ENCODE measurements at places on chromosomes 2 and 18. TPM values are rescaled to one million over a fixed set of nuclear protein-coding genes. Genes with fewer than 3 reads are reported as not detected.
A peak's percentile ranks its signal among the peaks of the same experiment; 100 is the strongest.

TGFA gene
- total RNA-seq = 12.6 TPM

PPP1R1C gene
- total RNA-seq = 3.9 TPM

THOC1 gene
- 49.6 TPM for total RNA-seq

PSMA8 gene
- total RNA-seq = not detected

KHK gene
- total RNA-seq = 12.2 TPM

DNA sequence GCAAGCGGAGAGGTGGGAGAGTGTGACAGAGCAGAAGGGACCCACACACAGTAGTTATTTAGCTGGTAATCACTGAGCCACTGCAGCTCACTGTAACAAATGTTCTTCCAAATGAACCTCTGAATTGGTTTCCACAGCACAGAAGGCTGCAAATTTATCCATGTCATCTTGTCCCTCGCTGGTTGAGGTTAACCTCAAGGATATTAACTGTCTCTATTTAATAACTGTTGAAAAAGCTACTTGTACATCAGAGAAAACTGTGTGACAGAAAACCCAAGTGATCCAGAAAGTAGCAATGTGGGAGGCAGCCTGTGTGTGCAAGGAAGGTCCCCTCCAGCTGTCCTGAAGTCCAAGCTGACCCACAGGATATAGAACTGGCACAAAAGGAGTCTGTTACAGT lies 153.6 kb downstream of the DSEL start:
- no peak overlapping the region for H3K27ac ChIP-seq
- no peak for DNase-seq
- H3K4me3 ChIP-seq = no peak overlapping the region
- no peaks in the 10 kb centered on the region for H3K36me3 ChIP-seq
- no peaks in the 10 kb centered on the region for H3K4me1 ChIP-seq
- H3K27me3 ChIP-seq = no peaks in the 10 kb centered on the region

DNA sequence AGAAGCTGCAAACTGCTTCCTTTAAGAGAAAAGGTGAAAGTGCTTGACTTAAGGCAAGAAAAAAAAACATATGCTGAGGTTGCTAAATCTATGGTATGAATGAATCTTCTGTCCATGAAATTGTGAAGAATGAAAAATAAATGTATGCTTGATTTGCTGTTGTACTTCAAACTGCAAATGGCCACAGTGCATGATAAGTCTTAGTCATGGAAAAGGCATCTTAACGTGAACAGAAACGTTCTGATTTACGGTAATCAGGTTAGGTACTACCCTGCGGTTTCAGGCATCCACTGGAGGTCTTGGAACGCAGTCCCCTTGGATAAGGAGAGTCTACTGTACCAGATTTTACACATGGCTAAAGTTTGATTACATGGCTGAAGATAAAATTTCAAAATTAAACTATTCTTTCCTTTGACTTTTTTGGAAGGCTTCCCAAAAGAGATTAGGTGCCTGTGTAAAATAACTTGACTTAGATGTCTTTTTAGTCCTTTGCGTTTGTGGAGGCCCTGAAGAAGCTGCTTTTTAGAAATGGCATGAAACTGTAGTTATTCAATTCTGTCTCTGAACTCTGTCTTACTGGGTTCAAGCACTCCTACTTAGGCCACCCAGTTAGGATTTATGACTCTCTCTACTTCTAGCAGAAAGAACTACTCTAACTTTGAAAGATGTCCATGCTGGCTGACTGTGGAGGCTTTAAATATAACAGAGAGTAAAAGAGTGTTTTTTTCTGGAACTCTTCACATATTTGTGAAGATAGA lies 35.9 kb upstream of the SCN9A start:
- no peaks in the 10 kb centered on the region for H3K4me1 ChIP-seq
- H3K36me3 ChIP-seq = no peaks in the 10 kb centered on the region
- H3K27me3 ChIP-seq = no peaks in the 10 kb centered on the region
- H3K27ac ChIP-seq = peak overlapping the region; percentile 56
- no peak for DNase-seq

GRCh38 chr2:26983746-26984145 lies 13.3 kb downstream of the MAPRE3 start:
- H3K36me3 ChIP-seq = peaks cover 3% of the 10 kb centered on the region
- H3K4me3 ChIP-seq = no peak overlapping the region
- DNase-seq = no peak

- H3K4me3 ChIP-seq = no peak overlapping the region
- peaks cover 7% of the 10 kb centered on the region for H3K4me1 ChIP-seq
- no peaks in the 10 kb centered on the region for H3K36me3 ChIP-seq
- H3K27me3 ChIP-seq = no peaks in the 10 kb centered on the region
- no peak for DNase-seq
- no peak overlapping the region for H3K27ac ChIP-seq
Observed at GRCh38 chr2:129882476-129882875, 97.0 kb upstream of the RAB6C start.

- H3K36me3 ChIP-seq = no peaks in the 10 kb centered on the region
- no peaks in the 10 kb centered on the region for H3K27me3 ChIP-seq
- H3K4me1 ChIP-seq = no peaks in the 10 kb centered on the region
Observed at GRCh38 chr18:36543991-36544725, 246.6 kb downstream of the FHOD3 start.

DNA sequence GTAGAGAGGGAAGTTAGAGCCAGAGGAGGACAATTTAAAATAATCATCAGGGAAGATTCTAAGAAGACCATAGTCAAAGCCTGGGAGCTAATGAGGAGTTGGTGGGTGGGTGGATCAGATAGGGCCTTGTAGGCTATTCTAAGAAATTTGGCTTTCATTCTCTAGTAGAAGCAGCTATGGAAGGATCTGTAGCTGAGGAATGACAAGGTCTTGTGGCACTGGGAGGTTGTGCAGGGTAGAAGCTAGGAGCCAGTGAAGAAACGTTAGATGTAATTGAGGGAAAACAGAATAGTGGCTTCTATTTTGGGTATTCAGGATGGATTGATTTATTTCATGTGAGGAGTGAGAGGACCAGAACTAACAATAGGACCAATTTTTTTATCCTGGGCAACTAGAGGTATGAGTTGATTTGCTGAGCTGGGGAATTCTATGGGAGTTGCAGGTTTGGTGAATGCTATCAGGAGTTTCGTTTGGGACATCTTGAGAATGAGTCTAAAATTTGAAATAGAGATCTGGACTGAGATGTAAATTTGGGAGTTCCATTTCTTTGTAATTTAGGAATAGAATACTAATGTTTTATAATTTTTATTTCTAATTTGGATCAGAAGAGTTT lies 371.9 kb downstream of the PARD3B start:
- no peaks in the 10 kb centered on the region for H3K4me1 ChIP-seq
- DNase-seq = no peak
- H3K27ac ChIP-seq = no peak overlapping the region
- no peaks in the 10 kb centered on the region for H3K27me3 ChIP-seq
- no peaks in the 10 kb centered on the region for H3K36me3 ChIP-seq

- no peaks in the 10 kb centered on the region for H3K27me3 ChIP-seq
- no peak for DNase-seq
- H3K27ac ChIP-seq = no peak overlapping the region
- no peak overlapping the region for H3K4me3 ChIP-seq
- H3K36me3 ChIP-seq = no peaks in the 10 kb centered on the region
Observed at GRCh38 chr2:109647636-109648035, 33.5 kb downstream of the SOWAHC start.

DNA sequence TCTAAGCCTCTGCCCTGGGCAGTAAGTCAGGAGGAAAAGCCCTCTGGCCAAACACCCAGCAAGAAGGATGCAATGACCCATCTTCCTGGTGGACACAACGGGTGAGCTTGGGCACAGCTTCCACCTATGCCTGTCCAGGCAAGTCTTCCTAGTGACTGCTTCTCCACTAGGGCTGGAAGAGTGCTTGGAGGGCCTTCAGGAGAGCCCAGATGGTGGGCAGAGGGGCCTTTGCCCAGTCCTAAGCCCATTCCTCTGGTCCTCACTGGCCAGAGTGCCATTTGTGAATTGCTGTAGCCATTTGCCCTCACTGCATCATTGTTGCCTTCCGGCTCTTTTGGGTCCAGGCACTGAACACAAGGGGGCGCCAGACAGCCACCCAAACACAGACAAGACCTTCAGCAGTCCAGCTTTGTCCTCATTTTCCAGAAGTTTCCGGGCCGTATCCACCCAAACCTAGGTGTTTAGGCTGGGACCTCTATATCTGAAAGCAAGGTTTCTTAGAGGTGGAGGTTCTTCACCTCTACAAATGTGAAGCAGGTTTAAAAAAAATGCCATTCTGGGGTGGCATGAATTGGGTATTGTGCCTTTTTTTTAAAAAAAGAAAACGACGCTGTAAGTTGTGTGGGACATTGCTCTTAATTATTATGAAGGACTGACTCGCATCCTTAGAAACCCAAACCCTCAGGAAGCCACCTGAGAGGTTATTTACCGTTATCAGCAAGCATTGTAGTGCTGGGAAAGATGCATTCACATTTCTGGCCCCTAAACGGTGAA lies 29.5 kb downstream of the PAX8 start:
- H3K27ac ChIP-seq = no peak overlapping the region
- H3K4me3 ChIP-seq = no peak overlapping the region
- H3K36me3 ChIP-seq = no peaks in the 10 kb centered on the region
- no peaks in the 10 kb centered on the region for H3K27me3 ChIP-seq

DNA sequence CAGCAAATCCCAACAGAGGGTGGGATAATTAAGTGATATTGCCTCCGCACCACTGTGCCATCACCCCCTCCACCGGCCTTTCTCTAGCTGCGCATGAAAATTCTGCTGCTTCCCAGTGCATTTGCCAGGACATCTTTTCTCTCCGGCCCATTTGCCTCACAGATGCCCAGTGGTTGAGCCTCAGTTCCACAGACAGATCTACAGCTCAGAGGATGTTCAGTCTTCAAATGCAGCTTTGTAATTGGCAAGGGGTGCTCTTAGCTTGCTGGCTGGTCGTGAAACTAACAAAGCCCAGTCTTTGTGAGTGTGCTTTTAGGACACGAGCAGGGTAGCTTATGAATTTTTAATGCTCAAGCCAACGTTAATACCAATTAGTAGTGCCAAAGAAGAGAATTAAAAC lies 253.3 kb upstream of the REV1 start:
- no peaks in the 10 kb centered on the region for H3K36me3 ChIP-seq
- H3K4me1 ChIP-seq = no peaks in the 10 kb centered on the region
- DNase-seq = no peak

- no peaks in the 10 kb centered on the region for H3K27me3 ChIP-seq
- no peak overlapping the region for H3K4me3 ChIP-seq
- H3K36me3 ChIP-seq = no peaks in the 10 kb centered on the region
- H3K4me1 ChIP-seq = peaks cover 59% of the 10 kb centered on the region
- no peak for DNase-seq
Observed at GRCh38 chr2:148022351-148022750, 1.5 kb downstream of the MBD5 start.

GRCh38 chr18:34639687-34640086 lies 70.4 kb upstream of the DTNA start:
- H3K36me3 ChIP-seq = no peaks in the 10 kb centered on the region
- no peak overlapping the region for H3K27ac ChIP-seq
- H3K4me1 ChIP-seq = no peaks in the 10 kb centered on the region

DNA sequence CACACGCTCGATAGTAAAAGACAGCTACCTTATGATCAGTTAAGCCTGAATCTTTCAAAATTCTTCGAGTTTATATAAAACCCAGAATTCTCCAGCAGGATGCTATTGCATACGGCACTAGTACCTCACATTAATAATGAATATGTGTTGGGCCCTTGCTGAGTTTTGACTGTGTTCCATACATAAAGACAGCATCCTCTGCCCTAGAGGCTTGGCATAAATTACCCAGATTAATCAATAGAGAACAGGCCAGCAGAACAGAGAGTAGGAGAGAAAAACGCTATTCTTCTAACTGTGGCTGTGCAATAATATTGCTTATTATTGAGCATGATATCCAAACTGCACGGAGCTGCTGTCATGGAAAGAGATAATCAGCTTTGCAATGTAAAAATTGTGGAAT lies 194.3 kb downstream of the SOX11 start:
- no peaks in the 10 kb centered on the region for H3K27me3 ChIP-seq
- H3K4me1 ChIP-seq = no peaks in the 10 kb centered on the region
- no peak for DNase-seq
- no peak overlapping the region for H3K27ac ChIP-seq
- H3K4me3 ChIP-seq = no peak overlapping the region
- H3K36me3 ChIP-seq = no peaks in the 10 kb centered on the region

DNA sequence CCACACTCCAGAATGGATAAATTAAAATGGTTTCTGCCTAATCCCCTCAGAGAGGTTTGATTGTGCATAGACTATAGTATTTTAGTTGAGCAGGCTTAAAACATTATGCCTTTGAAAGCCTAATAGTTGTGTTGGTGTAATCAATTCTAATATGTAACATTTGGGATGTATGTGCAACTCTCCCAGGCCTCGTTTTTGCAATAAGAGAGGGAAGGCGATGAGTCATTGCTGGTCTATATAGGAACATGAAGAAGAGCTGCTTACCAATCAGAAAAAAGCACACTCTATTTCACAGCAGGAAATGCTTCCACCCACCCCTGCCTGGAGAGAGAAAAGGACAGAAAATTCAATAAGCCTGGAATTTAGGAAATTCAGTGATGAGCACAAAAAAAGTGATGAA lies 1424.0 kb upstream of the PIK3C3 start:
- H3K27ac ChIP-seq = no peak overlapping the region
- no peaks in the 10 kb centered on the region for H3K27me3 ChIP-seq
- H3K36me3 ChIP-seq = no peaks in the 10 kb centered on the region
- no peaks in the 10 kb centered on the region for H3K4me1 ChIP-seq
- H3K4me3 ChIP-seq = no peak overlapping the region
- DNase-seq = no peak

- H3K4me1 ChIP-seq = peaks cover 31% of the 10 kb centered on the region
- peak overlapping the region; percentile 83 for H3K27ac ChIP-seq
- no peaks in the 10 kb centered on the region for H3K27me3 ChIP-seq
- H3K36me3 ChIP-seq = peaks cover 9% of the 10 kb centered on the region
- no peak for DNase-seq
Observed at GRCh38 chr2:15942711-15943345, 2.5 kb downstream of the MYCN start.

DNA sequence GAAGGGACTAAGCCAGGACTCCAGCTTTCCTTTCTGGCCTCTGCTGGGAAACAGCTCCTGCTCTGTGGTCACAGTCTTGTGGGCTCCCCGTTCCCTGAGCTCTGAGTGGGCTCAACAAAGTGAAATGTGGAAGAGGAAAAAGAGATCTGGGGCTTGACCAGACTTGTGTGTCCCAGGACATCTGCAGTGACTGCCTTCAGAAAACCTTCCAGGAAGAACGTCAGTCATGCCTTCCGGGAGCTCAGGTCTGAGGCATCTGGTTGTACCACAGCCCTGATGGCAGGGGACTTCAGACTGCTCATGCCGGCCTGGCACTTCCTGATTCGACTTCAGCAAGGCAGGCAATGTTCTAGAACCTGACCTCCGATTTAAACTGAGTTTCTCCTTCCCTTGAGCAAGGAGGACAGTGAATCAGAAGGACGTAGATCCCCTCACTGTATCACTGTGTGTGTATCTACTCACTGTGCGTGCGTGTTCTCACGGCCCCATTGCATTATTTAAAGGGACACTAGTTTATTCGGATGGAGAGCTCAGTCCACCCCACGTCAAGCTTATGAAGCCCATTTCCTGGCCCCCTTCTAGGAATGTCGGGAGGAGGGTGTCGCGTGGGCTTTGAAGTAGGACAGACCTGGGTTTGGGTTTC lies 548 bp upstream of the FBLN7 start:
- H3K4me1 ChIP-seq = no peaks in the 10 kb centered on the region
- DNase-seq = no peak
- H3K36me3 ChIP-seq = no peaks in the 10 kb centered on the region

- no peaks in the 10 kb centered on the region for H3K4me1 ChIP-seq
- no peak overlapping the region for H3K27ac ChIP-seq
- H3K4me3 ChIP-seq = no peak overlapping the region
- H3K27me3 ChIP-seq = no peaks in the 10 kb centered on the region
- no peaks in the 10 kb centered on the region for H3K36me3 ChIP-seq
Observed at GRCh38 chr2:127453392-127454171, 35.4 kb downstream of the PROC start.
